ENCODE measurements at places on chromosomes 4 and X.

GRCh38 chr4:1402021-1402515 lies 4.2 kb downstream of the NKX1-1 start:
- DNase-seq: no peak

DNA sequence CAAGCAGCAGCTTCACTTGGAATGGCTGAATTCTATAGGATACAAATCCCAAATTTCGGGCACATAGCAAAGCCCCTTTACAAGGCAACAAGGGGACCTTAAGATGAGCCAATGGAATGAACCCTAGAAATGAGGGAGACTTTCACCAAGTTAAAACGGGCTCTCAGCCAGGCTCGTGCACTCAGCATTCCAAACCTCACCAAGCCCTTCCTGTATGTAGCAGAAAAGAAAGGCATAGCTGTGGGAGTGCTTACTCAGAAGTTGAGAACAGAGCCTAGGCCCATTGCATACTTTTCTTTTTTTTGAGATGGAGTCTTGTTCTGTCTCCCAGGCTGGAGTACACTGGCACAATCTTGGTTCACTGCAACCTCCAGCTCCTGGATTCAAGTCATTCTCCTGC lies 10.8 kb upstream of the HERC5 start:
- DNase-seq: no peak

DNA sequence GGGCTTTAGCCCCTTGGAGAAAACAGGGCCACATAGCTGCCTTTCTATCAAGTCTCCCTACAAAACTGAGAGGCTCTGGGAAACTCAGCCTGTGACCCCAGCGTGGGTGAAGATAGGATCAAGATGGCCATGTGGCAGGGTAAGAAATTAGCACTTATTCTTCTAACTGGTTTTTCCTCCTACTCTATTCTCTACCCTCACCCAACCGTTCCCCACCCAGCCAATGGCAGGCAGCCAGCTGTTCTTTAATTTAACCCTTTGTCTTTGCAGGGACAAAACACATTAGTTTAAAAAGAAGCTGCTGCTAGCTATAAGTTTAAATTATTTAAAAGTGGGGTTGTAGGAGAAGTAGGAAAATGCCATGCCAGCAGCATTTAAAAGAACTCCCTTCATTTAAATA lies 2.8 kb downstream of the CLCN5 start:
- no peak for DNase-seq

DNA sequence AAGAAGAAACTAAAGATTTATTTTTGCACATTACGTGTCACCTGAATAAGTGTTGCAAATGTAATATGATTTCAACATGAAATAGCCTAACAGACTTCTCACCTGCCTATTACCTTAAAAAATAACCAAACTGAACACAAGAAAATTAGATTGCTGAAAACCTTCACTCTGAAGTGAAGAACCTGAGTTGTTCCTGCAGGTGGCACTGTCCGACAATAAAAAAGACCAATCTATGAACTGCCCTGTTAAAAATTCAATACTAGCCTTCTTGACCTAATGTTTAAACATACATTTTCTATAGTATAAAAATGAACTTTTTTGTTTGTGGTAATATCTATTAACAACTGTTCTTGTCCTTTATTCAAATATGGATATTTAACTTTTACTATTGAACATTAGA lies 69.2 kb upstream of the PNPLA4 start:
- DNase-seq: no peak

GRCh38 chrX:119784747-119785446 lies 6.5 kb downstream of the RPL39 start:
- DNase-seq: peak; percentile 41

- DNase-seq: no peak
Measured at GRCh38 chr4:184104419-184105101, 113.1 kb downstream of the ENPP6 start.

GRCh38 chr4:29588617-29589016 lies 1131.6 kb upstream of the PCDH7 start:
- DNase-seq: no peak

DNA sequence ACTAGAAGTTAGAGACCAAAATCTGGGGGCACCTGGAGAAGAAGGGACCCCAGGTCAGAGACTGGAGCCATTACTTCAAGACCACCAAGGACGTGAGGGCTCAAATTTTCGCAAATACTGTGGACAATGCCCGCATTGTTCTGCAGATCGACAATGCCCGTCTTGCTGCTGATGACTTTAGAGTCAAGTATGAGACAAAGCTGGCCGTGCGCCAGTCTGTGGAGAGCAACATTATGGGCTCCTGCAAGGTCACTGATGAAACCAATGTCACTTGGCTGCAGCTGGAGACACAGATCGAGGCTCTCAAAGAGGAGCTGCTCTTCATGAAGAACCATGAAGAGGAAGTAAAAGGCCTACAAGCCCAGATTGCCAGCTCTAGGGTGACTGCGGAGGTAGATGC lies 101.2 kb downstream of the NCAPG start:
- no peak for DNase-seq

DNA sequence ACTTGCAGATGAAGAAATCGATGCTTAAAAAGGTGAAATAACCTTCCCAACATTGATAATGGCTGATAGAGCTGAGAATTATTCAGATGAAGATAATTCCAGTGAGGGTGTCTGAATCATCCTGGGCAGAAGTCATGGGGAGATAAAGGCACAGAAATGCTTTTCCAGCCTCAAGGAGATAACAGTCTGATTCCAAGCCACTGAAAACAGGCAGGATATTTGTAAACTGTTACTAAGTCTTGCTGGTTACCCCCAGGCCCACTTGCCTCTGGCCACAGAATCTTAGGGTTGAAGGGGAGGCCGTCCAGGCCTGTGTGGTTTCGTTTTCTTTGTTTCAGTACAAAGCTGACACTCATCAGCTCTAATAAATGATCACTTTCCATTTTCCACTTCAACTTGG lies 158.5 kb downstream of the SH3KBP1 start:
- no peak for DNase-seq

- no peak for DNase-seq
Measured at GRCh38 chr4:94419956-94420355, 31.8 kb upstream of the PDLIM5 start.

- no peak for DNase-seq
Measured at GRCh38 chrX:30570505-30570904, 7.1 kb downstream of the TASL start.

GRCh38 chr4:76439491-76439890 lies 4.5 kb downstream of the SHROOM3 start:
- DNase-seq: no peak

- DNase-seq: no peak
Measured at GRCh38 chr4:137635601-137636000, 103.3 kb upstream of the PCDH18 start.

- no peak for DNase-seq
Measured at GRCh38 chrX:44305921-44306320, 37.6 kb downstream of the EFHC2 start.

DNA sequence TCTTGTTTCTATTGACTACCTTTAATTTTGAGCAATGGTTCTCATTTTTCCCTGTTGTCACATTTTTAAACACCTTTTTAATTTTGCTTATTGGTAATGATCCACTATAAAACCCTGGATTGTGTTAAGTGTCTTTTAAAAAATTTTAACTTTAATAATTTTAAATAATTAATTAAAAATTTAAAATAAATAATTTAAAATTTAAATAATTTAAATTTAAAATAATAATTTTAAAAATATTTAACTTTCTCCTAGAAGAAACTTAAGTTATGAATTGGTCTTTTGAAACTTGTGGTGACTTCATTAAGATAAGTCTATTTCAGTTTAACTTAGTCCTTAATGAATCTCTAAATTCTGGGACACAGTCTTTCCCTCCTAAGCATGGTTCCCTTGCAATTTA lies 566.3 kb upstream of the GALNTL6 start:
- no peak for DNase-seq

DNA sequence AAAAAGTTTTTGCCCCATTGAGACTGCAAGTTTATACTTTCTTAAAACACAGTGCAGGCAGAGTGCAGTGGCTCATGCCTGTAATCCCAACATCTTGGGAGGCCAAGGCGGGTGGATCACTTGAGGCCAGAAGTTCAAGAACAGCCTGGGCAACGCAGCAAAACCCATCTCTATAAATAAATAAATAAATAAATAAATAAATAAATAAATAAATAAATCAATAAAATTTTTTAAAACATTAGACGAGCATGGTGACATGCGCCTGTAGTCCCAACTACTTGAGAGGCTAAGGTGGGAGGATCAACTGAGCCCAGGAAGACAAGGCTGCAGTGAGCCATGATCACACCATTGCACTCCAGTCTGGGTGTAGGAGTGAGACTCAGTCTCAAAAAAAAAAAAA lies 213.3 kb downstream of the LRBA start:
- DNase-seq: no peak

GRCh38 chr4:139329665-139330200 lies 27.5 kb upstream of the NDUFC1 start:
- no peak for DNase-seq

GRCh38 chrX:134460862-134461220 lies 876 bp downstream of the HPRT1 start:
- no peak for DNase-seq

GRCh38 chrX:71823391-71824057 lies 60.4 kb downstream of the CXorf49B start:
- DNase-seq: no peak

DNA sequence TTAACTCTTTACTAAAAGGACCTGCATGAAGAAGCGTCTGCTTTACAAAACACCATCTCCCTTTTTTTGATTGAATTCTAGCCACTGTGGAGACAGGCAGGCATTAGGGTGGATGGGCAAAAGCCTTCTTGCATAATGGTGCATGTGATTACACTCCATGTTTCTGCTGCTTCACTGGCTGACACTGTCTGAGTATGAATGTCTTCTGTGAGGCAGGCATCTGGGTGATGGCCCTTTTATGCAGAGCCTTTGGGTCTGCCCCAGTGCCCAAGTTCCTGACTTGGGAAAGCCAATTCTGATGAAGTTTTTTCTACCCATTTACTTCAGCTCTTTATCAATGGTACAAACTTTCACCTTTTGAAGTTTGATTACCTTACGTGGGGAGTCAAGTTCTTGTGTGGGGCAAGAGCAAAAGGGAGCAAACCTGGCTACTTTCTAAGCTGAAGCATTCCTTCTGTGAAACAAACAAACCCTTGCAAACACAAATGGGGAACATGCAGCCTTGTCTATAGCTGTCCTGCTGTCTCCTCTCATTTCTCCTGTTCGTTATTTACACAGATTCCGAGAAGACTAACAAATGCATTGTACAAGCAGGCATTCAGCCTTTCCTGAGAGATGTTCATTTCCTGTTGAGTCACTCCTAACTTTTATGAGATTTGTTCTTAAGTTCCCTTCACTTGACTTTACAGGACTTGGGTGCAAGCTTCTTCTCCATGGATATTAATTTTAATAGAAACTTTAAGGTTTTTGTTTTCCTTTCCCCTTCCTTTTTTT lies 301.9 kb downstream of the TLL1 start:
- DNase-seq: no peak

DNA sequence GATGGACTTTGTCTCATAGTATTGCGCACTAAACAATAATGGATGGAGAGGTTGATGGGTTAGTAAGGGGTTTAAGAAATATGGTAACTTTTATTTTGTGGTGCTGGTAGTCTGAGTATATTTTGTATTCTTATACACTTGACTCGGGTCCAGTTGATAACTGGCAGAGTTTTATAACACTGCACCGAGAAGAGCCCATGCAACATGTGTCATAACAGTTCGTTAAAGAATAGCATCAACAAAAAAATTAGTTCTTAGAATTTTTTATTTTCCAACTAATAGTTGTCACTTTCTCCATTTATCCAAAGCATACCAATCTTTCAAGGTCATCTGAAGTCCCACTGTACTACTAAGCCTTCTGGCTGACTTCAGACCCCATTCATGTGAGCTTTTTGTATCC lies 175.1 kb downstream of the SOWAHB start:
- DNase-seq: no peak

DNA sequence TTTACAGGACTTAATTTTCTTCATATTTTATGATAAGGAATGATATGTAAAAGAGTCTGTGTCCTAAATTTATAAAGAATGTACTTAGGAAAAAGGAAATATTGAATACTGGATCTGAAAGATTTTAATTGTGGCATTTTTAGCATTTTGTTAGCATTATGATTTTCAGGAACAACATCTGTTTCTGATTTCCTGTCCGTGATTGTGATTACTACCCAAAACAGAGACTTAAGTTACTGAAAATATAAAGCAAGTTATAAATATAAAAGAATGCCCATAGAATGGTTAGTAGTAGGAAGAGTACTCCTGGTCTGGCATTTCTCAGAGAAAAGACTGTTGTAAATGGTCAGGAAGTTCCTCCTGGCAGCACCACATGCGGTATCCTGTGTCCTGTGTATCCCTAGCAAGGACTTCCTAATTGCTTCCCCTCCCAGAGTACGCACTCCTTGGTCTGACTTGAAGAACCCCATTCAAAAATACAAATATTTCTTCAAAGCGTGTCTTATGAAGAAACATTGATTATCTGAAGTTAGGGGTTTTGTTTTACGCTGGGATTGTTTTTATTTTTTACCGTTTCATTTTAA lies 88.9 kb downstream of the RS1 start:
- DNase-seq: no peak

- DNase-seq: no peak
Measured at GRCh38 chr4:58983887-58984286, 1873.7 kb upstream of the IGFBP7 start.

- no peak for DNase-seq
Measured at GRCh38 chrX:9163214-9163709, 129.3 kb upstream of the FAM9B start.

- no peak for DNase-seq
Measured at GRCh38 chr4:32010221-32010620, 1290.1 kb downstream of the PCDH7 start.

All from activated CD4-positive, CD25-positive, alpha-beta regulatory T cell treated with anti-CD3 and anti-CD28 coated beads, Interleukin-2, amount 50 U/mL, for 72 hours (primary cell).